Ovary (tissue), 10 donors: ENCODE measurements at places on chromosomes 1 and 21. TPM values are rescaled to one million over a fixed set of nuclear protein-coding genes. Genes with fewer than 3 reads are reported as not detected.

GRCh38 chr1:208245185-208245705 is 1.1 kb upstream of the PLXNA2 start:
- peak overlapping the region; percentile 71 for H3K4me3 ChIP-seq
- no peaks in the 10 kb centered on the region for H3K27me3 ChIP-seq
- peaks cover 8% of the 10 kb centered on the region for H3K4me1 ChIP-seq
- peak; percentile 94 for DNase-seq
- peak overlapping the region; percentile 80 for H3K27ac ChIP-seq

DNA sequence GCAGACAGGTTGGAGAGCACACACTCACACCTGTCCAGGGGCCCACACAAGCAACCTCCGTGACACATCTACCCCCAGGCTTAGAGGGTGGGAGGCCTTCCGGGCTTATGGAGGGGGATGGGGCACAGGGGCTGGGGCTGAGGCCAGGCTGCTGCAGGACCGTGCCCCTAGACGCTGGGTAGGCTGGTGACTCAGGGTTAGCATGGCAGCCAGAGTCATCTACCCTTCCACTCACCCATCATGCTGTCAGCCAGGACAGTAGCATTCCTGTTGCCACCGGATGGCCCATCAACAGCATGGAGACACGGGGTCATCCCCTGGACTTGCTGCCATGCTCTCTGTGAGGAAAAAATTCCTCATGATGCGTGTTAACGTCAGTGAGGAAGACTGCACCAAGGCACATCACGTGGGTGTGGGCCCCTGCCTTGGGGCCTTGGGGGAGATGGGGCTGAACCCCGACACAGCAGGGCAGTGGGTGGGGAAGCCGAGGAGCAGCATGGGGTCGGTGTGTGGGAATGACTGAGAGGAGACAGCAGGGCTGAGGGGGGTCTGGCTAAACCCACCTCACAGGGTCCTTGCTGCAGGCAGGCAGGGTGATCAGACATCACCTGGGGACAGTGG is 52.8 kb downstream of the WNT9A start:
- H3K36me3 ChIP-seq: no peaks in the 10 kb centered on the region
- no peak overlapping the region for H3K27ac ChIP-seq
- H3K27me3 ChIP-seq: no peaks in the 10 kb centered on the region
- H3K4me1 ChIP-seq: no peaks in the 10 kb centered on the region
- no peak for DNase-seq

- no peak for DNase-seq
- H3K4me1 ChIP-seq: no peaks in the 10 kb centered on the region
- H3K27ac ChIP-seq: no peak overlapping the region
- no peaks in the 10 kb centered on the region for H3K27me3 ChIP-seq
These were observed 29.0 kb downstream of the DUSP10 start for GRCh38 chr1:221712776-221713431.

The S100A7 gene
- total RNA-seq: not detected

The DYNLT4 gene
- 0.35 TPM for total RNA-seq

The NECTIN4 gene
- total RNA-seq: 0.26 TPM

The AGT gene
- total RNA-seq: 3.3 TPM
